ENCODE measurements at places on chromosomes 1 and 21.

GRCh38 chr1:8844501-8845006 is 27.1 kb upstream of the RERE start:
- no peak for DNase-seq

DNA sequence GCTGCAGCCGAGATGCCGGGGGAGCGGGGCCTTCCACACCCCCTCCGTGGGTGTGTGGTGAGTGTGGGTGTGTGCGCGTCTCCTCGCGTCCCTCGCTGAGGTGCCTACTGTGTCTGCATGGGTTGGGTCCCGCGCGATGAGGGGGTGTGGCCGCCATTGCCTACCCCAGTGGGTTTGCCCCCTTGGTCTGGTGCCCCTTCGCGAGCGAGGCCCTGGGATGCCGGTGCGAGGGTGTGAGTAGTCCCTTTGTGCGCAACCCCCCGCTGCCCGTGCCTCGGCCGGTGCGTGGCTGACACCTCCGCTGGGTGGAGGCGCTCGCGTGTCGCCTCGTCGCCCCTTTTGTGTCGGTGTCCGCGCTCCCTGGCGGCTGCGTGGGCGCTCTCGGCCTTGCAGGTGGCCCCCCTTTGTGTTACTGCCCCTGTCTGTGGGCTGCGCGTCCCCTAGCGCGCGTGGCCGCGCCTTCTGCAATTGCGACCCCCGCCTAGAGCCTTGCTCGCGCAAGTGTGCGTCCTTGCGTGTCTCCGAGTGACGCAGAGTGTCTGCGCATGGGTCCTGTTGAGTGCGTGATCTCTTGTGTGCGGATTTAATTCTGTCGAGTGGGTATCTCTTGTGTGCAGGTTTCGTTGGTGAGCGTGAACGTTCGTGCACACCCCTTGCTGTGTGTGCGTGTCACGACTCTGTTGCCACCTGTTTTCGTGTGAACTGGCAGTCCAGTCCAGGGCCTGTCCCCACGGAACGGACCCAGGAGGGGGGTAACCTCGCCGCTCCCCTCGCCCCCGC is 553 bp downstream of the TTC3 start:
- DNase-seq, result peak; percentile 17

DNA sequence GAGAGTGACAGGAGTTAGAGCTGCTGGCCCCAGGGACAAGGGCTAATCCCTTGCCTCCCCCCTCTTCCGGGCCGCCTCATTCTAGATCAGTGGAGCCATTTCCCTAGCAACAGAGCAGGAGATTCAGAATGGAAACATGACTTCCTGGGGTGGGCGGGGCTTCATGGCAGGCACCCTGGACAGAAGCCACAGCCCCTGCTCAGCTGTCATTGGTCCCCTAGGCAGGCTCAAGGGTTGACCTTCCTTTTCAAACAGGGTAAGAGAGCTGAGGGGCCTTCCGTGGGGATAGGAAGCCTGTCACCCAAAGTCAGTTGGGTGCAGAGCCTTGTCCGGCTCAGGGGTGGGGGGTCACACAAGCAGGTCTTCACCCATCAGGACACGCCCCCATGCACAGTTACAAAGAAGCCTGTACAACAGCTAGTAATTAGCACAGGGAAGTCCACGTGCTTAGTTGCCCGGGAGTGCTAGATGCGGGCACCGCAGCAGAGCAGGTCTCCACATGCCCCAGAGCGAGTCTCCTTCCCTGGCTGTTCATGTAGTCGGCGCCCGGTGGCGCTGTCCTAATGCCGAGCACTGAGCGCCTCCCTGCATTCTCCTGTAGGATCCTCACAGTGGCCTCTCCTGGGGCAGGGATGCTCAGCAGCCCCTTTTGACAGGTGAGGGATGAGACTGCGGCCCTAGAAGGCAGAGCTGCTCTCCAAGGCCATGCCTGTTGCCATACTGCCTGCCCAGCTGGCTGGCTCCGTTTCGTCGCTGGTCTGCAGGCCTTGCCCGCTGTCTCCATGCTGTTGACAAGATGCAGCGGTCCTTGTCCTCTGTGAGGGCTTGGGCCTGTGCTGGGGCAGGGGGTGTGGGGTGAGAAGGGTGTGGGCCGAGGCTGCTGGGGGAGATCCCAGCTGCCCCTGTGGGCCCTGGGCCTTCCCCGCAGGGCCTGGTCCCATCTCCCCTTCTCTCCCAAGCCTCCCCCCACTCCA is 5.1 kb downstream of the TMEM201 start:
- peak; percentile 34 for DNase-seq

DNA sequence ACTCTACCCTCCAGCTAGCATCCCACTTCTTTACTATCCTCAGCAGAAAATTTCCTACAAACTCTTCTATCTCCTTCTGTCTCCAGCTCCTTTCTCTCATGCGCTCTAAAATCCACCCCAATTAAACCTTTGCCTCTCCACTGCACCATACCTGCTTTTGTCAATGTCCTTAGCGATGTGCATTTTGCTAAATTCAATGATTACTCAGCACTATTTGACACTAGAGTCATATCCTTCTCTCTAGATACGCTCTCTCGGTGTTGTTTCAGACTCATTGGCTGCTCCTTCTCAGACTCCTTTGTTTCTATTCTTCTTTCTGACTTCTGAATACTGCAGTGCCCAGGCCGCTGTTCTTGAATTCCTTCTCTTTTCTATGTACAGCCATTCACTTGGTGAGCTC is 144.2 kb downstream of the HLX start:
- DNase-seq, result no peak

DNA sequence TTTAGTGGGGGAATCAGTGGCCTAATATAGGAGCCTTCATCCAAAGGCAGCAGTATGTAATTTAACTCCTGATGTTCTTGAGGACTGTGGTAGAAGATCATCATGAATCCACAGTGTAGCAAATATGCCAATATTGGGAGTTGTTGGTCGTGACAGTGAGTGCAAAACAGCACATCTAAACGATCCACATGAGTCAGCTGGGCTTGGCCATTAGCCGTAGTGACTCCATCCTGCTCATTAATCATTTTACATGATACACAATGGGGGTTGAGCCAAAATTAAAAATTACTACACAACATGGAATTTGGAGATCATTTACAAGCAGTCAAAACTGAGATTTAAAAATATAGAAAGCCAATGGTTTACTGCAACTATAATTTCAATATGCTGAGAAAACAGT is 653.9 kb upstream of the CAMK1G start:
- no peak for DNase-seq

GRCh38 chr21:36976882-36977651 is 10.6 kb upstream of the HLCS start:
- peak; percentile 71 for DNase-seq

- no peak for DNase-seq
Measured at GRCh38 chr1:179933219-179933618, 21.4 kb upstream of the CEP350 start.

GRCh38 chr1:168136709-168137514 is at the start of gene GPR161:
Gene GPR161, minus strand, starts transcription at chr1:168136930. Its CDS starts 32,080 bp downstream, at chr1:168104850.
- DNase-seq, result peak; percentile 54

DNA sequence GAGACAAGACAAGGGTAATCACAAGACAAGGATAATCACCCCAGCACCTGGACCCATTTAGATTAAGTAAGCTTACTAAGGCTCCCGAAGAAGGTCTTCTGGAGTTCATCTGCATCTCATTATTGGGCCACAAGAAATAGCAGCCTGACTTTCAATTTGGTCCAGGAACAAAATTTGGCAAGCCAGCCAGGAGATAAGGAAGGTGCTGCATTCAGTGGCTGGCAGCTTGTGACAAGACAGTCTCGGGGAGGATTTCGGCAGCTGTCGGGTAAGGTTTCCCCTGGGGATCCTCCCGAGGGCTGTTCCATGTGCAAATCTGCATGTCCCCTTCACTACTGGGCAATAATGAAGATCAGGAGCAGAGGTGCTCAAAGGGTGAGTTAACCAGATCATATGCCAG is 195.2 kb downstream of the FCRL5 start:
- no peak for DNase-seq

GRCh38 chr1:211336775-211337174 is 10.1 kb downstream of the TRAF5 start:
- no peak for DNase-seq

- DNase-seq, result no peak
Measured at GRCh38 chr1:36984026-36984425, 50.3 kb downstream of the GRIK3 start.

GRCh38 chr1:83615370-83615769 is 383.6 kb downstream of the TTLL7 start:
- no peak for DNase-seq

- DNase-seq, result no peak
Measured at GRCh38 chr1:91541918-91542533, 41.4 kb downstream of the CDC7 start.

GRCh38 chr1:207867136-207868109 is 43.5 kb downstream of the CD34 start:
- DNase-seq, result no peak

DNA sequence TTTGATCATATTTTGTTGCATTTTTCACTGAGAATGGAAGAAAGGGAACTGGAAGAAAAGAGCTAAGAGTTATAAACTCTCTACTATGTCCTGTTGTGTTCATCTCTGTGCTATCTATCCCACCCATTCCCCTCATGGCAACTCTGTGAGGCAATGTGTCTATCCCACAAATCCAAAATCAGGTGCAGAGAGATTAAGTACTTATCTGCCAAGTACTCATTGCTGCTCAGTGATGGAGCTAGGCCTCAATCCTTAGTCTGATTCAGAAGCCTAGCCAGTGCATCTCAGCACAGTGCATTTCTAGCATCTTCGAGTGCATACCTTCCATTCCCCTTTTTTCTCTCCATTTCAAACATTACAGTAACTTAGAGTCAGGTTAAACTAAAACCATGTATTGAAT is 270.6 kb downstream of the TPR start:
- DNase-seq, result no peak

- no peak for DNase-seq
Measured at GRCh38 chr21:17829472-17829871, 10.3 kb upstream of the C21orf91 start.

DNA sequence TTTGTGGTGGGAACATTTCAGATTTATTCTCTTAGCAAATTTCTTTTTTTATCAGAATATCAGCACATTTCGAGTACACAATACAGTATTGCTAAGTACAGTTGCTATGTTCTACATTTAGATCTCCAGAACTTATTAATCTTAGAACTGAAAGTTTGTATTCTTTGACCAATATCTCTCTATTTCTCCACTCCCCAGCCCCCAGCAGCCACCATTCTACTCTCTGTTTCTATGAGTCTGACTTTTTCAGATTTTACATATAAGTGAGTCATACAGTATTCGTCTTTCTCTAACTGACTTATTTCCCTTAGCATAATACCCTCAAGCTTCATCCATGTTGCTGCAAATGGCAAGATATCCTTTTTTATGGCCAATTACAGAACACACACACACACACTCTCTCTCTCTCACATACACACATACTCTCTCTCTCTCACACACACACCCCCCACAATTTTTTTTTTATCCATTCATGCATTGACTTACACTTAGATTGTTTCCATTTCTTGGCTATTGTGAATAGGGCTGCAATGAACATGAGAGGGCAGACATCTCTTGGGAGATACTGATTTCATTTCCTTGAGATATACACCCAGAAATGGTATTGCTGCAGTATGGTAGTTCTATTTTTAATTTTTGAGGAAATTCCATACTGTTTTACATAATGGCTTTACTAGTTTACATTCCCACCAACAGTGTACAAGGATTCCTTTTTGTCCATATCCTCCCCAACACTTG is 15.7 kb downstream of the RPTN start:
- no peak for DNase-seq

DNA sequence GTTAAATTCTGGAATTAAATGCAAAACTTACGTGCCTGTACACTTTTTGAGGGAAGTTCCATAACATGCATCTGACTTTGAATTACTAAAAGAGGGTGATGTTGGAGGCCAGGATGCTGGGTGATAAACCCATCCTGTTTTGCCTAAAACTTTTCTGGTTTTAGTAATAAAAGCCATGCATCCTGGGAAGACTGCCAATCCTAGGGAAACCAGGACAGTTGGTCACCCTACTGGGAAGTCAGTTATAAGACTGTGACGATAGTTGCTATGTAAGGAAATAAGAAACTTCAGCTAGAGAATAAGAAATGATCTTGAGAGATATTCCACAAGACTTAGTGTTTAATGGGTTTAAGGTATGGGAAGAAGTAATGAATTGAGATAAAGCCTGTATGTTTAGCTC is 336.6 kb upstream of the LYPLAL1 start:
- DNase-seq, result no peak

GRCh38 chr1:48194801-48195200 is 27.7 kb upstream of the SLC5A9 start:
- DNase-seq, result no peak

- DNase-seq, result no peak
Measured at GRCh38 chr1:169364948-169365347, 2.6 kb downstream of the NME7 start.

Data from HTR-8/SVneo (cell line).